ENCODE measurements at places on chromosomes 1 and 21.

GRCh38 chr1:37096523-37096922 is 62.2 kb upstream of the GRIK3 start:
- DNase-seq: no peak

- DNase-seq: no peak
These were observed 973 bp downstream of the C1orf74 start for GRCh38 chr1:209783386-209783785.

DNA sequence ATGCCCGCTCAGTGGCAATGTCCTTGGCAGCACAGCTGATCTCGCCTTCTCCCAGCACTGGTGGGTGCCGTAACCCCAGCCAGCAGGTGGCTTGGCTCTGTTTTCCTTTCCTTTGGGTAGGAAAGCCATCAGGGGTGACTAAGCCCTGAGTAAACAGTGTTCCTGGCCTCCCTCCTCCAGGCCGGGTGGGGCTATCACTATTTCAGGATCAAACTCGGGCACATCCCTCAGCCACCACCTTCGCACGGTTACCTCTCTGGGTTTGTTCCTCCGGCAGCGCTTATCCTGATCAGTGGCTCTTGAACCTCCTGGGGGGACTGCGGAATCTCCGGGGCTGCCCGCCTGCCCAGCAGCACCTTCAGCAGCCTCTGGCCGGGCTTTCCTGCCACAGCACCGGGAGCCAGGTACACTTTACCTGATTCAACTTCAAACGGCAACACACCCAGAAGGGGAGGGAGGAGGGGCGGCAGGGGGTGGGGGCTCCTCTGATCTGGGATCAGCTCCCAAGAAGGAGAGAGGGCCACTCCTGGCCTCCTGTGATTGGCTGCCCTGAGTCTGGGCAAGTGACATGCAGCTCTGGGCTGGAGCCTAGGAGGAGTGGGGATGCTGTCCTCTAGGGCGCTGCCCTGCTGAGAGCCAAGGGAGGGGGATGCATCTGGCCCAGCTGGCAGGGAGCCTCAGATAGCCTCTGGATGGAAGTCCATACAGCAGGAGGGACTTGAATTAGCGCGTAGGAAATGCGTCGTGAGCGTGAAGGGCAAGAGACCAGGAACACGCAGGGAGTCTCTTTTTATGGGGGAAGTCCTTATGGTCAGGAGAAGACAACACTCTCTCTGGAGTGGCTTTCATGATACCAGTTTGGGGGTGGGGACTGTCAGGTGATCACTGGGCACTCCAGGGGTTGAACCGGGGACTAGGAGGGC is at the start of gene ASCL5:
Gene ASCL5, minus strand, starts transcription at position 353 of the 923 bp plus-strand sequence. CDS start 11,812 bp downstream, outside the sequence.
- no peak for DNase-seq

GRCh38 chr1:22262583-22262982 is 119.7 kb upstream of the WNT4 start:
- no peak for DNase-seq

- DNase-seq: no peak
These were observed 124.5 kb downstream of the PTPRC start for GRCh38 chr1:198763298-198763714.

DNA sequence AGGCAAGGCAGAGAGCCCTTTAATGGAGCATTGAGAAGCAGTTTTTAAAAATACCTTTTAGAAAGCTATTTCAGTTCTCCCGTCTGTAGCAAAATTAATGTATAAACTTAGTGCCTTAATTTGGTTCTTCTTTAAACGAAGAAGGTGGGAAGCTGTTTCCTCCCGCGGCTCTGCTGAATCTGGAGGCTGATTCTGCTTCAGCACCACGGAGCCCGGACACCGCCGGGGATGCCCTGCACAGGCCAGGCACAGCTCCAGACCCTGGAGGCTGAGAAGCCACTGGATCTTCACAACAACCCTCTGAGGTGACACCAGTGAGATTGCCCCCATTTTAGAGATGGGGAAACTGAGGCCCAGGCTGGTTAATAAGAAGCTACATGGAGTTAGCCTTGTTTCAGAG is 175.8 kb upstream of the VAMP3 start:
- no peak for DNase-seq

DNA sequence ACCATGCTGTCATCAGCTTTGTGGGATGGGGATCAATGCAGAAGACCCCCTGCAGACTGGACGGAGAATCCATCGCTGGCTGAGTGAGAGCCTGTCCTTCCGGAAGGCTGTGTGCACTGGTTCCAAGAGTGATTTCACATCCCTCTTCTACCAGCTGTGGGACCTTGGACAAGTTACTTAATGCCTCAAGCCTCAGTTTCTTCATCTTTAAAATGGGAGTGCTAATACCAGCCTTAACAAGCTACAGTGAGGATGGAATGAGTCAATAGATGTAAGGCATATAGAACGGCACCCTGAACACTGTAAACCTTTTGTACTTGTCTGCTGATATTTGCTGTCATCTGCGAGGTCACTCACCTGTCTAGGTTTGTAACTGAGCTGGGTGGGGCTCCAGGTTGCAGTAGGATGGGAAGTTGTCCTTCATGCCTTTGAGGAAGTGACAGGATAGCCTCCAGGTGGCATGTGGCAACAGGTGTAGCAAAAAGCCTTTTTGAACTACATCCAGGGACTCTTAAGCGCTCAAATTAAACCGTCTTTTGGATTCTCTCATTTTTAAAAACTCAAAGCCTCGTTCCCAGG is 27.5 kb downstream of the TMEM51 start:
- DNase-seq: no peak

DNA sequence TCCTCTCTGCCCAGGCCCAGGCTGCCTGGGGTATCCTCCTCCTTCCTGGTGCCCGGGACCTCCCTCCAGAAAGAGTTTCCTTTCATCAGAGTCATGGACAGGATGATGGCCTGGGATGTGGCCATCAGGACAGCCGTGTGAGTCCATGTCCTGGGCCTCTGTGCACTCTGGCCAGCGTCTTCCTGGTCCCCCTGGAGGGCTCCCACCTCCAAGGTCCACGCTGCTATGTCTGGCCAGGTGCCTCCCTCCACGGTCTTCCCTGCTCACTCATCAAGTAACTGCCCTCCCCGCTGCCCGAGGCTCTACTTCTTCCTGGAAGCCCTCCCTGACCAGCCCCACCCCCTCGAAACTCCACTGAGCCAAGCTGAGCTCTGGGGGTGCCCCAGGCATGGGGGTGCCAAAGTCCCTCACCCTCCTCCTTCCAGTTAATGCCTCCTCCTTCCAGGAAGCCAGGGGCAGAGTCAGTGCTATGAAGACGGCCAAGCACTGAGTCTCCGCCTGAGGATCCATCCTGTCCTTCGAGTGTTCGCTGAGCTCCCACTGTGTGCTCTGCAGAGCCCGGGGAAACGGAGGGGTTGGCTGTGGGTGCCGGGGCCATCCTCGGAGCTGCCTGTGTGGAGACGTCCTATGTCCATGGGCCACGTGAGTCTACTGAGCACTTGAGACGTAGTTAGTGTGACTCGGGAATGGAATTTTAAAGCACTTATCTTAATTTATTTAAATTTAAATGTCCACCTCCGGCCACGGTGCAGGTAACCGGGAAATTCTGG is 28.5 kb upstream of the TTC34 start:
- no peak for DNase-seq

DNA sequence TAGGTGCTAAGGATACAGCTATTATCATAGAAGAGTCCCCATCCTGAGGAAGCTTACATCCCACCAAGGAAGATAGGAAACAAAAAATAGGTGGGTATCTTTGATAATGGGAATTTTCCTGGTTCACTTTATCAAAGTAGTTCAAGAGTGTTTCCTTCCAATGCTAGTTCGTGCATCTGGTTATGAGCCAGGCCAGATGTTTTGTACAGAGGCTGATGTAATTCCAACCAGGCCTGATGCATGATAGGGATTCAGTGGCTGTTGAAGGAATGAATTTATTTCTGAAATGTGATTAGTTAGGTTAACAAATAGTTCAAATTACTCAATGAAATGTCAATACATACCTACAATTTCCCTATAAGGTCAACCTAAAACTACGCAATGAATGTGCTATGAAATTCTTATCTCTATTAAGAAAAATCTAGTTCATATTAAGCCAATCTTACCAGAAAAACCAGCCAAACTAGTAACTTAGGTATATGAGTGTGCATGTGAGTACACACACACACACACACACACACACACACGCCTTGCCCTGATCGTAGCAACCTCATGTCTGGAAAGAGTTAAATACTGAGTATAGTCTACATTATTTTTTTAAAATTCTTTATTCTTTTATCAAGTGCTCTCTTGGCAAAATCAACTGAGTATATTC is 9.5 kb upstream of the ZBTB18 start:
- no peak for DNase-seq

GRCh38 chr1:168187177-168187576 is 8.4 kb downstream of the TIPRL start:
- DNase-seq: no peak

GRCh38 chr1:116712510-116712909 is 41.7 kb upstream of the CD2 start:
- DNase-seq: no peak

DNA sequence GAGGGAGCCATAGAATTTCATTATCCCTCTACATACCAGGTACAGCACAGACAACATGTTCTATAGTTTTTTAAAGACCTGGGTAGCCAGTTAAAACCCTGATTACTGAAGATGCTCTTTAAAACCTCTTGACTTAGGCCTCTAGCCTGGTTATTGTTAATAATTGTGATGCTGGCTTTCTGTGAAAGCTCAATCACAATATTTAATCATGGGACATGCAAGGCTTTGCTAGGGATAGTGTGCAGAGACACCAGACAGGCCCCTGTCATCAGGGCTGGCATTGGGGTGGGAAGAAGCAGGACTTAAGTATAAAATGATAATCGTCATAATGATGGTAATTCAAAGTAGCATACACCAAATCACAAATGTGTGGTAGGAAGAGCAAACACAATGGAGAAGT is 274.4 kb downstream of the PTBP2 start:
- no peak for DNase-seq

DNA sequence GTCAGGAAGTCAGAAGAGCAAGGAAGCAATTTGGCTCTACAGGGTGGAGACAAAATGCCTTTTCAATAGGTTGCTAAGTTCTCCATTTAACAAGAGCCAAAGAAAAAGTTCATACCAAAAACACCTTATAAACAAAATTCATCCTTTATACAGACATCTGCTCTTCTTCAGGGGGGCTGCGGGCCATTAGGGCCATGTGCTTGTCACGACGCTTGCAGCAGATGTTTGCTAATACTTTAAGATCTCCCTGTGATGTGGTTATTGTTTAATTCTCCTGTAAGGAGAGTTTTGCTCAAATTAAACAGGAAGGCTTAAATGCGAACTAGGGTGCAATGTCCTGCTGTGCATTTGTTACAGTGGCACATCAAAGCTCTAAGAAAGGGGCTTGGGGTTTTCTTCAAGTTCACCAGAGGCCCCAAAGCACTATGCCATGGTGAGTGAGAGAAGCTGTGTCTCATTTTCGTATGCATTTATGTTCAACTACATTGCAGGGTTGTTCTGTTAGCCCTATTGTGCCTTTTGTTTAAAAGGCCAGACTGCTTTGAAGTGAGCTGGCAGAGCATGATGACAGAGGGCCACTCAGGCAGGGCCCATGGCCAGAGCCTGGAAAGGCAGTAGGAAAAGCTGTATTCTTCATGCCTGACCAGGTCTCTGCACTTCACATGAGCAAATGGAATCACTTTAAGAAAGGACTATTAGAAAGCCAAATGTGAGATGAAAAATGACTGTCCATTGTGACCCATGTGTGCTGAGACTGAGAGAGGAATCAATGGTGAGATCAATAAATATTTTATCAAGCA is 24.8 kb upstream of the NTPCR start:
- no peak for DNase-seq

DNA sequence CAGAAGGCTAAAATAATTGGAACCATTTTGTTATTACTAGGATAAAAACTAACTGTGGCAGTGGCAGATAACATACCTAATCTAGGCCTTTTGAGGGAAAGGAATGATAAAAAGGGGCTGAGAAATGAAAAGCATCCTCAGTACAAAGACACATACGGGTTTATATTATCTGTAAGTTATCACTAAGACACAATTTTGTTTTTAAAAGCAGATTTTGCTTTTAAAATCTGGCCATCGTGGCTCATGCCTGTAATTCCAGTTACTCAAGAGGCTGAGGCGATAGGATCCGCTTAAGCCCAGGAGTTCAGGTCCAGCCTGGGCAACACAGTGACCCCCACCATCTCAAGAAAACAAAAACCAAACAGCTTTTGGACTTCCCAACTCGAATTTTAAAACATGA is 24.8 kb upstream of the HP1BP3 start:
- DNase-seq: no peak

DNA sequence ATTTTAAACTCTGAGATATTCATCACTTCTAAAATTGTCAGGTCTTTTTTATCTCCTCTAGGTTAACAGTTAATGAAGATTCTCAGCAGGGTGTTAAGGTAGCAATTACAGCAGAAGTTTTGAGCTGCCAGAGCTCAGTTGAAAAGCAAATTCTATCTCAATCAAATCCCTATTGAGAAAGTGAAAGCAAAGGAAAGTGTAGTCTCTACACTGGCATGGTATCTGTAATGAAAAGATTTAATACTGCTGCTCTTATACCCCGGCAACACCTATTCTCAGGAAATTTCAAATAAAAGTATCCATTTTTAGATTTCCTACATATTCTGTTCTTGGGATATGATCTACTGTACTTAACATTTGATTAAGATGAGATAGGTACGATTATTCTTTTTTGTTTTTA is 913.5 kb downstream of the MRPL39 start:
- no peak for DNase-seq

GRCh38 chr1:244052016-244052727 is 1.1 kb downstream of the ZBTB18 start:
- no peak for DNase-seq

DNA sequence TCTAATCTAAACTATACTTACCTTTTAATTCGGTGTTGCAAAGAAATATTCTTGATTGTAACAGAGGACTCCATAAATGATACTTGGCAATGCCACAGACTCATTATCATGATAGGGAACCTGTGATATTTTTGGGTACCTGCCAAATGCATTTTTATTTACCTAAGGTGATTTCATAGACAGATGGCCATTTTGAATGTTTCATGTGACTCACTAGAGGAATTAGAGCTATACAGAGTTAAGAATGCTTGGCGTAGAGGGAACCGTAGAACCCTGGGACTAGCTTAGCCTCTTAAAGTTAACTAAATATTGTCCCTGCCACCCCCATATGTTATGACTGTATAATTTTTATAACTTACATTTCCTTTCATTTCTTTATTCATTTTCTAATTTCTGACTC is 136.1 kb downstream of the DISP1 start:
- no peak for DNase-seq

DNA sequence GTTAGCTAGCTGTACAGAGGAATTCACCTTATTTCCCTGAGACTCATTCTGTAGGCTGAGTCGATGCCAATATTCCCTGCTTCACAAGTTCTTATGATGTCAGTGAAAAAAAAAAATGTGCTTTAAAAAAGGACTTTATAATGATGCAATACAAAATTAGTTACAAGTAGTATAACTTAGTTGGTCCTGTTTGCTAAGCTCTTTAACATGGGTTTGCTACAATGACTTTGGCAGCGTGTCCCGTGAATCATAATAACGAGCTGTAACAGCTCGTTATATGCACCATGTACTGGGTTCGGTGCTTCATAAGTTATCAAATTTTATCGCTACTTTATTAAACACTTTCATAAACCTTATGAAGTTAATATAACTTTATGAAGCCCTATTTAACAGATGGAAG is 349.7 kb downstream of the LMX1A start:
- no peak for DNase-seq

All from activated T-cell treated with anti-CD3 and anti-CD28 coated beads for 1 hour (primary cell).